NCI-H460 (cell line): ENCODE measurements at places on chromosomes 6 and 20.

- DNase-seq: no peak
Measured at GRCh38 chr6:31765910-31766794, 3.7 kb downstream of the SAPCD1 start.

DNA sequence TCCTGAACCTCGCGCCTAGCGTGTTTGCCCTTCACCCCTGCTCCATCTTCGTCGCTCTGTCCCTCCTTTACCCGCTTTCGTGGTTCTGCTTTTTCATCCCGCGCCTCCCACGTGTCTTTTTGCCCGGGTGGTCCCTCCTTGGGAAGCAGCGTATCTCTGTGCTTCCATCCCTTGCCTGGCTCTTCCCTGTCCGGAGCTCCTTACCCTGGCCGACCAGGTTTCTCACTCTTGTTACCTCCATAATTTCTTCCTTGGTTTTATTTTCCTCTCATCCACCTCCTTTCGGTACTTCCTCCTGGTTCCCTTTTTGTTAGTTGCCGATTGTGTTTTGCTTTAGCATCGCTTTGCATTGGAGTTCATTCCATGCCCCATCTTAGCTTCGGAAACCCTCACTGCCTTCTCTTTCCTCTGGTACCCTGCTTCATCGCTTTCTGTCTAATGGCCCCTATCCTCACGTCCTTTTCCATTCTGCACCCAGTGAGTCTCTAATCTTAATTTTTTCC is 735 bp downstream of the FAM135A start:
- DNase-seq: no peak

- no peak for DNase-seq
Measured at GRCh38 chr6:56689663-56690062, 47.0 kb upstream of the DST start.

DNA sequence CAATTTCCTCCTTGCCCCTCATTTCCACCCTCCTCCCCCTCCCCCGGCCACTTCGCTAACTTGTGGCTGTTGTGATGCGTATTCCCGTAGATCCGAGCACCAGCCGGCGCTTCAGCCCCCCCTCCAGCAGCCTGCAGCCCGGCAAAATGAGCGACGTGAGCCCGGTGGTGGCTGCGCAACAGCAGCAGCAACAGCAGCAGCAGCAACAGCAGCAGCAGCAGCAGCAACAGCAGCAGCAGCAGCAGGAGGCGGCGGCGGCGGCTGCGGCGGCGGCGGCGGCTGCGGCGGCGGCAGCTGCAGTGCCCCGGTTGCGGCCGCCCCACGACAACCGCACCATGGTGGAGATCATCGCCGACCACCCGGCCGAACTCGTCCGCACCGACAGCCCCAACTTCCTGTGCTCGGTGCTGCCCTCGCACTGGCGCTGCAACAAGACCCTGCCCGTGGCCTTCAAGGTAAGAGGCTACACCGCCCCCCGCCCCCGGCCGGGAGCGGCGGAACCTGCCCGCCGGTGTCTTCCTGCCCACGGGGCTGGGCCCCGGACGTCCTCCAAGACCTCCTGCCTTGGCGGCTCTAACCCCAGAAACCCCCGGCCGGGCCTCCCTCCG is 44.9 kb upstream of the SUPT3H start:
- DNase-seq: no peak

DNA sequence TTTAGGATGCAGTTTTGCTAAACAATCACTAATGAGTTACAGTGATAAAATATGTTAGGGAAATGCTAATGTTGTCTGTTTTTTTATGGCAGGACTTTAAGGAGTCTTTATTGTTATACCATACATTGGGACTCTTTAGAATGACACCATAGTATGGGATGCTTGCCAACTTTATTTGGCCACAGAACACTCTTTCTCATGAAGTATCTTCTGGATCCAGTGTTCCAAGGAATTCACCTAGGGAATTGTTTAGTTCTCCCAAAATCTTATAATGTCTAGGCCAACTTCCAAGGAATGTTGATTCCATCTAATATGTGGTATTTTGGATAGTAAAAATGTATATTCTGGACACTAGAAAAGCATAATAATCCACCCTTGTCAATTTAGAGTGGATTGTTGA is 3.3 kb downstream of the RIN2 start:
- no peak for DNase-seq

GRCh38 chr20:13299401-13299800 is 78.3 kb downstream of the ISM1 start:
- no peak for DNase-seq

DNA sequence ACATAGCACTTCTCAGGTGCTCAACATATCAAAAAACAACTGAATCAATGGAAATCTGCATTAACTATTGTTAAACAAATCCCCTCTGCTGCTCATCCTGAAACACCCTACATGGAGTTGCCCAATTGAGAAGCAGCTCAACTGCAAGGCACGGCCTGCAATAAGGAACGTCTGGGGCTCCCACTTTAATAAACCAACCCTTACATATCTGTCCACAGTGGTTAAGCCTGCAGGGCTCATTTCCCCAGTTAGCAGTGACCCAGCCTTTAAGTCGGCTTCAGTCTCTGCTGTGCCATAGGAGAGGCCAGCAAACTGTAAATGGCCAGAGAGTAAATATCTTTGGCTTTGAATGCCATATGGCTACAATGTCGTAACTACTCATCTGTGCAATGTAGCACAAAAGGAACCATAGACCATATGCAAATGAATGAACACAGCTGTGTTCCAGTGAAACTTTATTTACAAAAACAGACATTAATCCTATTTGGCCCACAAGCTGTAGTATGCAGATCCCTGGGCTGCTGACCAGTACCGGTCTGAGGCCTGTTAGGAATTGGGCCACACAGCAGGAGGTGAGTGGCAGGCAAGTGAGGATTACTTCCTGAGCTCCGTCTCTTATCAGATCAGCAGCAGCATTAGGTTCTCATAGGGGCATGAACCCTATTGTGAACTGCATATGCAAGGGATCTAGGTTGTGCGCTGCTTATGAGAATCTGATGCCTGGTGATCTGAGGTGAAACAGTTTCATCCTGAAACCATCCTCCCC is 522.7 kb upstream of the CDH4 start:
- no peak for DNase-seq

- DNase-seq: no peak
Measured at GRCh38 chr6:4356899-4357659, 221.7 kb upstream of the ECI2 start.

GRCh38 chr6:102114402-102114801 is 720.9 kb downstream of the GRIK2 start:
- DNase-seq: no peak
